ENCODE measurements at places on chromosomes 7 and 10.

DNA sequence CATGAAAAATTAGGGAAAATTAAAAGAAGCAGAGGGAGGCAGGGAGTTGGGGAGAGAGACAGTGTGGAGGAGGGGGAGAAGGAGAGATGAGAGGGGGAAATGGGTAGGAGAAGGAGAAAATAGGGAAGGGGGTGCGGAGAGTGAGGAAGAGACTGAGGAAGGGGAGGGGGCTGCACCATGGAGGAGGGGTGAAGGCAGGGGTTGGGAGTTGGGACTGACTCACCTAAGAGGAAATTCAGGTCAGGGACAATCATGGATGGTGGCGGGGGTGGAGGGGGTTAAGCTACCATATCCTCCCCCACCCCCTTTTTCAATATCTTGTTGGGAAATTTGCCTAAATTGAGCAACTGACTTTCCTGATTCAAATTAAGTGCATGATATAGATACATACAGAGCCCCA lies 8.0 kb downstream of the GRK5 start:
- DNase-seq, result no peak

- DNase-seq, result no peak
These were observed 671.9 kb downstream of the AUTS2 start for GRCh38 chr7:70270149-70270548.

DNA sequence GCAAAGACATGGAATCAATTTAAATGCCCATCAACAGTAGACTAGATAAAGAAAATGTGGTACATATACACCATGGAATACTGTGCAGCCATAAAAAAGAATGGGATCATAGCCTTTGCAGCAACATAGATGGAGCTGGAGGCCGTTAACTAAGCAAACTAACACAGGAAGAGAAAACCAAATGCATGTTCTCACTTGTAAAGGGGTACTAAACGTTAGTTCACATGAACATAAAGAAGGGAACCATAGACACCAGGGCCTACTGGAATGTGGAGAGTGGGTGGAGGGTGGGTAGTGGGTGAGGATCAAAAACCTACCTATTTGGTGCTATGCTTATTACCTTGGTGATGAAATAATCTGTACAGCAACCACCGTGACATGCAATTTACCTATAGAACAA lies 78.4 kb upstream of the GSDME start:
- no peak for DNase-seq

- DNase-seq, result no peak
These were observed 167.8 kb upstream of the AUTS2 start for GRCh38 chr7:69430384-69431021.

DNA sequence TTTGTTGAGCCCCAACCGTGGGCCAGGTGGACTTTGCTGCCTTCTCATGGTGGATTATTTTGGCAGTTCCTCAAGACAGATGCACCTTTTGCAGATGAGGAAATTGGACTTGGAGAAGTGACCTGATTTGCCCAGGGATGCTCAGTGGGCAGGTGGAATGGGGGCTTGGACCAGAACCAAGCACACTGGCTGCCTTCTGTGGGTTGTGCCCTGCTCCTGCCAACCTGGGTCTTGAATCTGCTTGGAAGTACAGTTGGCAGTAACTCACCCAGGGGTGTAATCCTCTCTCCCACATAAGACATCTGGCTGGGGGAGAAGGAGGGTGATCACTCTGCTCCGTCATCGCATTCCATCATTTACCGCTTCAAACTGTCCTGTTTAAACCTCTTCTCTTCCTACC lies 110.5 kb upstream of the GPR26 start:
- no peak for DNase-seq

GRCh38 chr10:122267849-122268737 lies 3.0 kb upstream of the BTBD16 start:
- peak; percentile 35 for DNase-seq

- DNase-seq, result no peak
These were observed 32.9 kb downstream of the NRCAM start for GRCh38 chr7:108423089-108423989.

DNA sequence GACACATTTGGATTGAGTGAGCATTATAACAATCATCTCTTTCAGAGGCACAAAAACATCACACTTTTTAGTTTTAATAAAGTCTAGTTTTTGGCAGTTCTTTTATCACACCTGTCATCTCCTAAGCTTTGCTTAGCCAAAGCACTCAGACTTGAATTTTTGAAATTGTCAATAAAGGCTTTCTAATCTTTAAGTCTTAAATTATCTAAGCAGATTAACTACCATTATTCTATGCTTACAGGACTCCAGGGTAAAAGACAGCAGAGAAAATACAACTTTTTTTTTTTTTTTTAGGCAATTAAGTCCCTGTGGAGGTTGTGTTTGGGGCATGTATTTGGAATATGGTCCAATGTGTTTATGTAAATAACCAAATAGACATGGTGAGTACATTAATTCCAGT lies 17.6 kb upstream of the DLX6 start:
- no peak for DNase-seq

DNA sequence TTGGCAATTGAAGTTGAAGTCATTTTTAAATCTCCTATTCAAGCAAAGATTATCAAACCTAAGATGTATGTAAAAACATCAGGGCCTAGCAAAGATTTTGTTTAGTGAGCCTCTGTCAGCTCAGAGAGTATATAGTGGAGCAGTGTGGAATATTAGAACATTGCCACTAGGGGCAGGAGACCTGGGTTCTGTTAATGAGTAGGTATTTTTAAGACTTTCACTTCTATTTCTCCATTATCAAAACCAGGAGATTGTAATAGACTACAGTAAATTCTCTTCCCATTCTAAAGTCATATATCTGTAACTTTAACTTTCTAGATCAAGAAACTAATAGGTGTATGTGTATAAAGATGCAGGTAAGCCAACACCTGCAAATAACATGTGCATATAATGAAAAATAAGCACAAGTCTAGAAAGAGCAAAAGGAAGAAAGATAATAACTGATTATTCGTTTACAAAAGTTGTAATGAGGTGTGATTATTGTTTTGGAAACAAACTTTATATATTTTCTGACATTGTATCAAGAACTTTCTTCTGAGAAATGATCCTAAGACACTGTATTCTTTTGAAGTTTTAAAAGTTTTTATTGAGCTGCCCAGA lies 64.4 kb downstream of the KCND2 start:
- DNase-seq, result no peak

DNA sequence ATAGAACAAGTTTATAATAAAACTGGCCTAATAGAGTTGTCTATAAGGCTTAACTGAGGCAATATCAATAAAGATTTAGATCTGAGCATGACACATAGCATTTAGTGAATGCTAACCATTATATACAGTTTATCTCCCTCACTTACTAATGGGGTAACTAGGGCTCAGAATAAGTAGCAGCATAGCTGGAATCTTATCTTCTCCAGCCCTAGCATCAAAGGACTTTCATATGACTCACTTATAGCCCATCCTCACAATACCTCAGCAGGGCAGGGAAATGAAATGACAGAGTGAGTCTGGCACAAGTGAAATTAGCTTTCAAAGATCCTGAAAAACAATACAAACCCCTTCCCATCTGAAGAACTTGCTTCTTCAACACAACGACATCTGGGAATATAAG lies 362.9 kb downstream of the KIF20B start:
- DNase-seq, result no peak

Data from Panc1 (cell line).